ENCODE measurements at places on chromosomes 5 and 9. TPM values are rescaled to one million over a fixed set of nuclear protein-coding genes. Genes with fewer than 3 reads are reported as not detected.

The IL33 gene
- not detected for polyA plus RNA-seq

The ACTBL2 gene
- polyA plus RNA-seq, result not detected

The DRD1 gene
- not detected for polyA plus RNA-seq

The ALG2 gene
- polyA plus RNA-seq, result 23.4 TPM

The PCSK1 gene
- not detected for polyA plus RNA-seq

- no peak overlapping the region for H3K27ac ChIP-seq
- no peak for DNase-seq
- H3K4me3 ChIP-seq, result no peak overlapping the region
- peaks cover 33% of the 10 kb centered on the region for H3K27me3 ChIP-seq
- H3K4me1 ChIP-seq, result peaks cover 9% of the 10 kb centered on the region
- H3K36me3 ChIP-seq, result no peaks in the 10 kb centered on the region
These were observed 176.1 kb upstream of the MVB12B start for GRCh38 chr9:126150411-126151030.

DNA sequence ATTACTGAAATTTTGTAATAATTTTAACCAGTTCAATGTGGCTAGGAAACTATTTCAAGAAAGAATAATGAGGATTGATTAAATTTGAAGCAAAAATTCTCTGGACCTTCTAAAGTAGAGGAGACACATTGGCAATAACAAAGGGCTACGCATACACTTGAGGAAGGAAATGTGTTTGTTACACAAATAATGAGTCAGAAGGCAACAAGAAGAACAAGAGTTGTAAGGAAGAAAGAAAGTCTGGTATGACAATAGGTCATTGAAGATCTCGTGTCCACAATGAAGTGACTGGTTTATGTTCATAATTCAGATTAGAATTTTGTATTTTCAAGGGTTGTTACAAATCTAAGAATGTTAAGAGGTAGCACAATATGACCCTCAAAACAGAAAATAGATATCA, 25.8 kb downstream of the ST8SIA4 start:
- H3K27ac ChIP-seq, result peak overlapping the region; percentile 56
- peaks cover 33% of the 10 kb centered on the region for H3K4me1 ChIP-seq
- H3K27me3 ChIP-seq, result no peaks in the 10 kb centered on the region
- DNase-seq, result no peak
- no peak overlapping the region for H3K4me3 ChIP-seq

DNA sequence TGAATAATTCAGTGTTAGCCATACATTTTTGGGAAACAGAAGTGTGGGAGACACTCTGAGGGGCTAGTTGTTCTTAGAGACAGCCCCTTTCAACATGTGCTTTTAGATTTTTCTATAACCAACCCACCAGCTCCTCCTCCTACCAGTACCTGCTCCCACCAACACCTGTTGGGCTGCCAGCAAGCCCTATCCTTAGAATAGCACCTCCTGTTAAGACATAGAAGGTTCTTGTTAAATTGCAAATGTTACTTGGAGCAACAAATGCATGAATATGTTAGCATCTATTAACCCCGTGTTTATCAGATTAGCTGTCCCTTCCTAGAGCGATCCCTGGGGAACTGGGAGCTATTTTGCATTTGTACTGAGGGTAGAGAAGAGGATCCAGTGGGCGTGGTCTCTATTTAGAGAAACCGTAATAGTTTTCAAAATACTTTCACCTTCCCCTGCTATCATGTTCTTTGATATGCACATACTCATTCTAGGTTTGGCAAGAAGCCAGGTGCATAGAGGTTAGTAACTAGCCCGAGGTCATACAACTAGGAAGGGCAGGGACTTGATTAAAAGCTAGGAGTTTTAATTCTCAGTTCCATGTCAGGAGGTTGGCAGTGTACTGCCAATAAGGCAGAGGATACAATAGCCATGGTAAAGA, 334.4 kb downstream of the KCTD16 start:
- no peak for DNase-seq
- no peak overlapping the region for H3K27ac ChIP-seq
- H3K4me1 ChIP-seq, result no peaks in the 10 kb centered on the region
- H3K27me3 ChIP-seq, result no peaks in the 10 kb centered on the region

GRCh38 chr9:124617477-124618141, 110.4 kb upstream of the NR5A1 start:
- no peak overlapping the region for H3K4me3 ChIP-seq
- H3K27me3 ChIP-seq, result no peaks in the 10 kb centered on the region

- H3K4me1 ChIP-seq, result no peaks in the 10 kb centered on the region
- H3K36me3 ChIP-seq, result peaks cover 27% of the 10 kb centered on the region
- no peak for DNase-seq
- H3K27me3 ChIP-seq, result no peaks in the 10 kb centered on the region
These were observed 15.9 kb upstream of the RPL26L1 start for GRCh38 chr5:172943283-172943841.

DNA sequence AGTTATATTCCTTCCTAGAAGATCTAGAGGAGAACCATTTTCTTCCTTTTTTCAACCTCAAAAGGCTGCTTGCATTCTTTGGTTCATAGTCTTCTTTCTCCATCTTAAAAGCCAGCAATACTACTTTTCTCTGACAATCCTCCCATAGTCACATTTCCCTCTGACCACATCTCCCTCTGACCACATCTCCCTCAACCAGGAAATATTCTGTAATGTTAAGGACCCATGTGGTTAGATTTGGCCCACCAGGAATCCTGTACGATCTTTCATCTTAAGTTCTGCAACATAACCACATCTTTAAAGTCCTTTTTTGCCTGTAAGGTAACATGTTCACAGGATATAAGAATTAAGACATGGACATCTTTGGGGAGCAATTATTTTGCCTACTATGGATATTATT, 179.4 kb upstream of the SPEF2 start:
- H3K4me3 ChIP-seq, result no peak overlapping the region
- no peaks in the 10 kb centered on the region for H3K36me3 ChIP-seq
- no peak overlapping the region for H3K27ac ChIP-seq
- no peaks in the 10 kb centered on the region for H3K4me1 ChIP-seq
- peaks cover 30% of the 10 kb centered on the region for H3K27me3 ChIP-seq

- peaks cover 29% of the 10 kb centered on the region for H3K36me3 ChIP-seq
- H3K4me3 ChIP-seq, result no peak overlapping the region
- H3K27ac ChIP-seq, result no peak overlapping the region
- H3K27me3 ChIP-seq, result no peaks in the 10 kb centered on the region
- no peak for DNase-seq
- H3K4me1 ChIP-seq, result no peaks in the 10 kb centered on the region
These were observed 895.1 kb downstream of the TLE1 start for GRCh38 chr9:80794197-80794596.

DNA sequence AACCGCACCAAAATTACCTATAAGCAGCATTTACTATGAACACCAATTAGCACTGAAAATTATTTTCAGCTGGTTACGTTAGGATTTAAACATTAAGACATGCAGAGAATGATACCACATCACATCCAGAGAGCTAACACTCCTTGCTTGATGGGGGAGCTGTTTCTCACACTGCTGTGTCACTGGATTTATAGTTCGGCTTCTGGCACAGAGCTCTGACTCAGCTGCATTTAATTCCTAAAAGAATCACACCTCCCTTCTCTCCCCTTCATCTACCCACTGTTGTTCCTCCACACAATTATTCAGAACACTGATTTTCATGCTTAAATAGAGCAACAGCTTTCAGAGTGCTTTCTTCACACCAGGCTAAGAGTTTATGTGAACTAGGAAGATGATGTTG, 82.6 kb upstream of the SV2C start:
- H3K4me3 ChIP-seq, result no peak overlapping the region
- no peaks in the 10 kb centered on the region for H3K36me3 ChIP-seq
- peaks cover 11% of the 10 kb centered on the region for H3K27me3 ChIP-seq
- H3K27ac ChIP-seq, result no peak overlapping the region
- no peak for DNase-seq
- no peaks in the 10 kb centered on the region for H3K4me1 ChIP-seq

- no peaks in the 10 kb centered on the region for H3K4me1 ChIP-seq
- no peak overlapping the region for H3K27ac ChIP-seq
- H3K36me3 ChIP-seq, result no peaks in the 10 kb centered on the region
- no peak overlapping the region for H3K4me3 ChIP-seq
- DNase-seq, result no peak
These were observed 81.6 kb downstream of the NREP start for GRCh38 chr5:111675201-111675934.

- peaks cover 8% of the 10 kb centered on the region for H3K4me1 ChIP-seq
- H3K4me3 ChIP-seq, result no peak overlapping the region
- no peak for DNase-seq
These were observed 11.6 kb upstream of the FBP1 start for GRCh38 chr9:94650949-94651348.

DNA sequence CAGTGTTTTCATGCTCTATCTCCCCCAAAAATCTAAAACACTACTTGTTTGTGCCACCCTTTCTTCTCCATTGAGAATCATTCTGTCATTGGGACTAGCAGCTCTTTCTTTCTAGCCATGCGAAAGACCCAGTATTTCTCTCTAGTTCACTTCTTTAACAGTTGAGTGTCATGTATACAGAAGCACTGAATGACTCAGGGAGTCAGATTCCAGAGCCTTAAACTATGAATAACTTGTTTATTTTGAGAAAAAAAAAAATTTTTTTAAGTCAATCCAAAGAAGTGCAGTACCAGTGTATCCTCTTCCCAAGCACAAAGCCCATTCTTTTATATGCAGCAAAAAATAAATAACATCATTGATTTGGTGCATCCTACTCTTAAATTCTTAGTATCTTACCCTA, 415.4 kb upstream of the GRAMD2B start:
- DNase-seq, result no peak
- no peaks in the 10 kb centered on the region for H3K36me3 ChIP-seq
- H3K4me1 ChIP-seq, result no peaks in the 10 kb centered on the region

DNA sequence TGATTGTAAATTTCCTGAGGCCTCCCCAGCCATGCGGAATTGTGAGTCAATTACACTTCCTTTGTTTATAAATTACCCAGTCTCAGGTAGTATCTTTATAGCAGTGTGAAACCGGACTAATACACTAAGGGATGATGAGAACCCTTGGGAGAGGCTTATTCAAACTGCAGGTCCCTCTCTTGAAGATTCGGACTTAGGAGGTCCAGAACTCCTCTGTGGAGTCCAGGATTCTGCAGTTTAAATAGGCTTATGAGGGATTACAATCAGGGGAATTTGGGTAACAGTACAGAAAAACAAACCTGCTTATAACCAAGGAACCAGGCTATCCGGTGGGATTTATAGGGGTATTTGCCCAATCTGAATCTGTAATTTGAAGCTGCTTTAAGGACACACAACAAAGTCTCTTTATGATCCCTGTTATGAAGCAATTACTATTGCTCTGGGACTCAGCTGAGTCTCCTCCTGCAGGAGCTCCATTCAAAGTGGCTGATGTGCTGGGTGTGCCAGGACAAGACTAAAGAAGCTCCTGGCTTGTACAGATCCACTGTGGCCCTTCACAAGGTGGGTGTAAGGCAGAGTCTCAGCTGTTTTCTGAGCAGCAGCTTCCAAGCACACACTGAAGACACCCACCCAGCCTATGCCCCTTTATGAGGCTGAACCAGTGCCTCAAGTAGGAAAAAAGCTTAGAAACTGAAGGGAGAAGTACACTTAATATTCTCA, 41.8 kb upstream of the LHFPL2 start:
- no peak for DNase-seq
- H3K27ac ChIP-seq, result no peak overlapping the region
- H3K27me3 ChIP-seq, result no peaks in the 10 kb centered on the region
- H3K4me1 ChIP-seq, result peaks cover 18% of the 10 kb centered on the region
- no peak overlapping the region for H3K4me3 ChIP-seq

GRCh38 chr9:124133727-124134126, 122.2 kb downstream of the LHX2 start:
- H3K4me1 ChIP-seq, result no peaks in the 10 kb centered on the region
- H3K27ac ChIP-seq, result no peak overlapping the region
- no peaks in the 10 kb centered on the region for H3K27me3 ChIP-seq
- DNase-seq, result peak; percentile 9

GRCh38 chr5:116439905-116440304, 134.7 kb downstream of the SEMA6A start:
- peaks cover 20% of the 10 kb centered on the region for H3K36me3 ChIP-seq
- H3K27me3 ChIP-seq, result no peaks in the 10 kb centered on the region
- no peaks in the 10 kb centered on the region for H3K4me1 ChIP-seq
- no peak overlapping the region for H3K4me3 ChIP-seq

GRCh38 chr9:131557855-131558548, 12.7 kb downstream of the PRRT1B start:
- H3K27ac ChIP-seq, result no peak overlapping the region
- no peak for DNase-seq
- H3K36me3 ChIP-seq, result no peaks in the 10 kb centered on the region
- peaks cover 5% of the 10 kb centered on the region for H3K4me1 ChIP-seq

DNA sequence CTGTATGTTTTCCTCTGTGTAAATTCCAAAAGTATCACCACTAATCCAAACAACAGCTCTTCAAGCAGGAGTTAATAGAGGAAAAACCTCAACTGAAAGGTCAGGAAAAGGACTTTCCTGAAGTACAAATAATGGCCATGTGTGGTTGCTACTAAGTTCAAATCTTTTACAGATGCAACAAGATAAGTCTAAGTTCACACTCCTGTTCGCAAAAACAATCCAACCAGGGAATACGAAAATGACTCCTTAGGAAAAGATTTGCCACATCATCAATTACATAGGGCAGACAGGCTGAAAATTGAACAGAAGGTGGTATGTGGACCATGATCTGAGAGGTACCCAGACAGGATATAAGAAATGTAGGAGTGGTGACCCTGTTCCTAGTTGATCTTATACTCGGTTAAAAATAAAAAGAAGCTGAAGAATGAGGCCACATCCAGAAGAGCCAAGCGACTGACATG, 210.2 kb downstream of the TSSK1B start:
- peaks cover 25% of the 10 kb centered on the region for H3K27me3 ChIP-seq
- H3K36me3 ChIP-seq, result no peaks in the 10 kb centered on the region
- H3K4me1 ChIP-seq, result no peaks in the 10 kb centered on the region
- no peak overlapping the region for H3K27ac ChIP-seq
- no peak for DNase-seq

DNA sequence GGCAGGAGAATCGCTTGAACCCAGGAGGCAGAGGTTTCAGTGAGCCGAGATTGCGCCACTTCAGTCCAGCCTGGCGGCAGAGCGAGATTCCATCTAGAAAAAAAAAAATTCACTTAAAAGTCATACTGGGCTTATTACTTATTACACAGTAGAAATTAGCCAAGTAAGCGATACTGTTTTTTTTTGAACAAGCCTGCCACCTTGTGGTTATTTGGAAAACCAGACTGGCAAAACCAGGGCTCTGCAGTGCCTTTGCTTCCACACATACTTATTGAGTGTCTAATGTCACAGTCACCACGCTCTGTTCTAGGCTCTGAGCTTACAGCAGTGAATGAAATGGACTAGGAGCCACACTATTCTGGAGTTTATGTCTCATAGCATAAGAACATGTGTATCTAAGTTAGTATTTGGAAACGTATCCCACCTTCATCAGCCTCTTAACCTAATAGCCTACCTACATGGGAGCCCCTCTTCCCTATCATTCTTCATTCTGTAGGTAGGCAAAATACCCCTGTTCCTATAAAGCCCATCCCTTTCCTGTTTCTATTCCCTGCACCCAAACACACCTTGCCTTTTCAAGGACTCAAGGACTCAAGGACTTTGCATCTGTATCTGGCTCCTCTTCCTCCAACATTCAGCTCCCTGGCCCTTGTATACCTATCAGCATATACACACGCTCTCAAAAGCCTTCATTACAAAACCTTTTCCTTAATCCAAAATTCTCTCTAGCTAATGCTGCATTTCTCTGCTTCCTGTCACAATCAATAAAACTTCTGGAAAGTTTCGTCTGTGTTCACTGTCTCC, 13.9 kb upstream of the BASP1 start:
- peaks cover 2% of the 10 kb centered on the region for H3K36me3 ChIP-seq
- peak; percentile 38 for DNase-seq
- no peak overlapping the region for H3K27ac ChIP-seq
- H3K27me3 ChIP-seq, result peaks cover 14% of the 10 kb centered on the region

All from naive B cell (primary cell).